ENCODE measurements at places on chromosomes 2 and 18.

DNA sequence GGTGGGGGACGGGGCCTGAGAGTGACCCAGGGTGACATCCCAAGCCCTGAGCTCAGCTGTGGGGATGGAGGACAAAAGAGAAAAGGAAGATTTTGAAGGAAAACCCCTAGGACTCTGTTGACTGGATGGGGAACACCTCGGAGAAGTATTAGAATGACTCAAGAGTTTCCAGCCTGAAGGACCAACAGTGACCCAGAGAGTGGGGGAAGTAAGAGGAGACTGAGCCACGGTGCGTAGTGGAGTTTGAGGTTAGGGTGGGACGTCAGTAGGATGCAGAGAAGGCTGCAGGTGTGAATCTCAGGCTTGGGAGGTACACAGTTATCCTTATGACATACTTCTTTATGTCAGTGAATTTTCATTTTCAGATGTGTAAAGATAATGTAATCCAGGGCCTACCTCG, 119.5 kb downstream of the NCK2 start:
- ATAC-seq = no peak

- no peak for ATAC-seq
Observed at GRCh38 chr2:43387092-43388062, 161.0 kb upstream of the ZFP36L2 start.

GRCh38 chr2:128500138-128500800, 181.6 kb upstream of the HS6ST1 start:
- no peak for ATAC-seq

DNA sequence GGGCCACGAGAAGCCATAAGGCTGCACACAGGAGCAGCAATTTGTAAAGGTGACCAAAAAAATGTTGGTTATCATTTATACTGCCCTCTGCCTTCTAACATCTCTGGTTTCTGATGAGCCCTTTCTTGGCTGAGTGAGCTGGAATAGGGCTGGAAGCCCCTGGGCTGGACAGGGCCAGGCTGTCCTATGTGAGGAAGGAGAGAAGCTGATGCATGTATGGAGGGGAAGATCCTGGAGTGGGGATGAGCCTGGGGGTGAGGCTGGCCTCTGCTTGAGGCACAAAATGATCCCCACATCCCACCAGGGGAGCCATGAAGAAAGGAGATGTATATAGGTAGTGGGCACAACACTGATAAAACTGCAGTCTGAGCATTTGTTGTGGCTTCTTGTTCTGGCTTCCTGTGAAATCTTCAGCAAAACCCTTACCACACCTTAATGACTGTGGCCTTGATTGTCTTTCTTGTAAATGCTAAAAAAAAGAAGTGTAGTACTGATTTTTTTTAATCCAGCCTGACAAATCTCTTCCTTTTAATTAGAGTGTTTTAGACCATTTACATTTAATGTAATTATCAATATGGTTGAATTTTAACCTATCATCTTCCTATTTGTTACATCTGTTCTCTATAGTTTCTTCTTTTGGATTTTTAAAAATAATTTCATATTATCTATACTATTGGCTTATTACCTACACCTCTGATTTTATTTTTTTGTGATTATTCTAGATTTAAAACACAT, 5.6 kb downstream of the SNED1 start:
- ATAC-seq = no peak

DNA sequence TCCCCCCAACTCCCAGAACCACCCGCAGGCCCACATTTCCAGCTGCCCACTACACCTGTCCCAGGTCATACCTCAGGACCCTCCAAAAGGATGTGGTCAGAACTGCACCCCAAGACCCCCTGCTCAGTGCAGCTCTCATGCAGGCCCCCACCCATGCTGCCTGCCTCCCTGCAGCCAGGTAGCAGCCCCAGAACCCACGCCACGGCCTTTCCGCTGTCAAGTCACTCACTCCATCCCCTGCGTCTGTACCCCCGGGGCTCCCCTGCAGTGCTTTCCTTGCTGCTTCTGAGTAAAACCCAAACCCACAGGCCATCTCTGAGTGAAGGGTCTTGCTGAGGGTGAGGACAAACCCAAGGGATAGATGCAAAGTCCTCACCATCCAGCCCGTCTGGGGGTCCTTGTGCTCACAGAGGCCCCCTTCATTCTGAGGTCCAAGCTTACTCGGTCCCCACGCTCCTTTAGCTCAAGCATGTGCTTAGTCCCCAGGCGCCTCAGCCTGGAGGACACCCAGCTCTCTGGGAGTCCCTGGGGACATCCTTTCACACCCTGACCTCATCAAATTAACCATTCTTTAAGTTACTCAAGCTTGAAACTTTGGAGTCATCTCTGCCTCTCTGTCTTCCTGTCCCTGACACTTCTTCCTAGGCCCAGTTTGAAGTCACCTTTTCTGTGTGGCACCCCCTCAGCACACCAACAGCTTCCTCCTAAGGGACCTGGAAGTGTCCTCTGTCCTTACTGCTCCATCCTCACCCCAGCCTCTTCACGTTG, 130.1 kb downstream of the SMAD7 start:
- ATAC-seq = no peak

- ATAC-seq = no peak
Observed at GRCh38 chr2:69993048-69993565, 31.7 kb upstream of the ASPRV1 start.

DNA sequence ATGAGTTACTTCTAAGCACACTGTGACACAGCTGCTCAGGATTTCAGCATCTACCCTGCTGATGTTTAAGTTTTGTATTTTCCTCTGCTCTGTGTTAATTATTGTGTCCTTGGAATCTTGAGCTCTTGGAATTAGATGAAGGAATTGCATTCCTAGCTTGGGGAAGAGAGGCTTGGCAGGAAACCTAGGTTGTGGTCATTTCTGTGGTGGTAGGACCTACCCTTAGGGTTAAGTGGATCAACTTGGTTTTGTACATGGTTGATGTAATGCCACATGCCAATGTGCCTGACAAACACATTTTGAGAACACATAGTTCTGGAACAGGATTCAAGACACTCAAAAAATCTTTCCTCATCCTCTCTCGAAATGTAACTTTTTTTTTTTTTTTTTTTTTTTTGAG, 264.5 kb upstream of the MEX3C start:
- no peak for ATAC-seq

DNA sequence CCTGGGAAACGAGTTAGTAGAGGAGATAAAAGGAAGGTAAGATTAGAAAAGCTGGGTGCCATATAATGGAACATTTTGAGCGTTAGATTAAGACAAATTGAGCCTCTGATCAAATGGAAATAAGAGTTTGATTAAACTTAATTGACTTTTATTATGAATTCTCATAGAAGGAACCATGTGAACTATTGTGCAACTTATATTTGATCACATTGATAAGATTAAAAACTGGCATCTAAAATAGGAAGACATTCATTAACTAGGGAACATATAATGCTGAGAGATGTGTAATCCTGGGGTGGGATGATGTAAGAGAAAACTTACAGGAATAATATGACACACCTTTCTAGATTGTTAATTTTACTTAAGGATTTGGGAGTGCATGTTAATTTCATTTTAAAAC, 22.5 kb downstream of the TBR1 start:
- no peak for ATAC-seq

Data from gastroesophageal sphincter (tissue), 4 donors.